Stimulated activated naive CD4-positive, alpha-beta T cell treated with Interleukin-2 at 50 U/mL for 16 hours (primary cell): ENCODE measurements at places on chromosomes 6 and 20.

GRCh38 chr6:32937230-32937633 lies 3.6 kb downstream of the HLA-DMB start:
- no peak for DNase-seq

DNA sequence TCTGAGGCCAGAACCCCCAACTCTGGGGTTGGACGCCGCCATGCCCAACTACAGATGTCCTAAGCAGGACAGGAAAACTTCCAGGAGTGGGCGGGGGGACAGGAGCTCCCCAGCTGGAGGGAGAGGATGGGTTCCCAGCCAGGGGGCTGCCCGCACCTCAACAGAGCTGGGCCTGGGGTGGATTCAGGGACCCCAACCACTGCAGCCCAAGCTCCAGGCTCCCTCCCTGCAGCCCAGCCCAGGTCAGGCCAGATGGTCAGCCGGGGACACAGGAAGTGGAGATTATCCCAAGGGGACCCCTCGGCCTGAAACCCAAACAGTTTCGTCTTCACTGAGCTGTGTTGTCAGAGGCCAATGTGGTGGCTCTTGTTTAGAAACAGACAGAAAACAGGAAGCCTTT lies 9.4 kb downstream of the LAMA5 start:
- DNase-seq: no peak

GRCh38 chr6:14722001-14722562 lies 523.8 kb upstream of the JARID2 start:
- no peak for DNase-seq

DNA sequence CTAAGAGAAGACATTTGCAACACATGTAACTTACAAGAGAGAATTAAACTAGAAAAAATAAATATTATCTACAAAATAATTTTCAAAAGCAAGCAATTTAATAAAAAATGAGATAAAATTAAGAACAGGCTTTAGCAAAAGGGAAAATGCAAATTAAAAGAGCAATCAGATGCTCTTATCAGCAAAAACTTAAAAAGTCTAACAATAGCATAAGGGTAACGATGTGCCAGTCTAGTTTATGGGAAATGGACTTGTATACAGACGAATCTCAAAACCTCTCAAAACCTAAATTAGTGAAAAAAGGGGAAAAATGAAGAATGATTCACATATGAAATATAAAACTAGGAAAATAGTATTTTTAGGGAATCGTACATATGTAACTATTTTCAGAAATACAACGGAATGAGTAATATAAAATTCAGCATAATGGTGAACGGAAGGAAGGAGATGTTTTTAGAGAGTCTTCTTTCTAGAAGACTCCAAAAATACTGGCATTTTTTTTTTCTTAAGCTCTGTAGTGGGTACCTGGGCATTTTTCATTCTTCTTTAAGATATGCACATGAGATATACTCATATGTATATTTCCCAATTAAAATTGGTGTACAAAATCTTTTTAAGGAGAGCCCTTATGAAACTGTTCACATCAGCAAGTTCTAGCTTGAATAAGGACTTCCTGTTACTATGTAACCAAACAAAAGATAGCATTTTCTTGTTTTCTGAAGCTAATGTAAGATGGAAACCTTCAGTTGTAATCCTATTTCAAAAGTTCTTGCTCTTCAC lies 927 bp upstream of the MANEA start:
- DNase-seq: no peak

DNA sequence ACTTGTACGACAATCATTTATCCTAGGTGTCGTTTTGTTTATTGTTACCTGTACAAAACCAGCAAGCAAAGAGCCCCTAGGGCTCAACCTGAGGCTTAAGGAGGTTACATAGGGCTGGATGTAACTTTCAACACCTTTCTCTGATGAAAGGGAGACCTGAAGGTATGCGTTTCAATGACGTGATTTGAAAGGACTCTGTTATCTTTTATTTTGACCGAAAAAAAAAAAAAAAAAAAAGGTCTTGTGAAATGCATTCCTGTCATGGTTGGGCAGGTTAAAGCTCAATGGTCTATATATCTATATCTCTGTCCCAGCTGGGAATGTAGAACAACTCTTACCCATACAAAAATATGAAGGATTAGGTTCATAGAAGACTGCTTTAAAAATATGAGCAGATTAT lies 78.7 kb upstream of the SASH1 start:
- DNase-seq: no peak

DNA sequence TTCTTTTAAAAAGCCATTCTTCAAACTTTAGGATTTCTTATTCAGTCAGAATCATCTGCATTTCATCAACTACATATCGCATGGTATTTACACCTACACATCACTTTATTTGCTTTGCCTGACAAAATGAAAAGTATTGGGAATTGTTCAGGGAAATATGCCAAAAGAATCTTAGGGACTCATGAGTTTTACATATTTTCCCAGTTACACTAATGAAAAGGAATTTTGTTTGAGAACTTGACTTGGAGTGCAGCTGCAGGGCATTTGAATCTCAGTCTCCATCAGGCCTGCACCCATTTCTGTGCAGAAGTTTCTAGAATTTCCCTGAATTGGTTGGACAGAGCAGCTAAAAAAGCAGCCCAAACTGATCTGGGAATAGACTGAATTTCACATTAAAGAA lies 65.3 kb downstream of the MTHFD1L start:
- DNase-seq: no peak

GRCh38 chr6:2542101-2542857 lies 208.4 kb downstream of the MYLK4 start:
- no peak for DNase-seq

- DNase-seq: no peak
These were observed 400.9 kb upstream of the POU3F2 start for GRCh38 chr6:98433325-98434056.

- DNase-seq: no peak
These were observed 90.9 kb downstream of the CRYBG1 start for GRCh38 chr6:106451439-106451838.

GRCh38 chr6:83708546-83708969 lies 343 bp downstream of the SNAP91 start:
- DNase-seq: no peak

DNA sequence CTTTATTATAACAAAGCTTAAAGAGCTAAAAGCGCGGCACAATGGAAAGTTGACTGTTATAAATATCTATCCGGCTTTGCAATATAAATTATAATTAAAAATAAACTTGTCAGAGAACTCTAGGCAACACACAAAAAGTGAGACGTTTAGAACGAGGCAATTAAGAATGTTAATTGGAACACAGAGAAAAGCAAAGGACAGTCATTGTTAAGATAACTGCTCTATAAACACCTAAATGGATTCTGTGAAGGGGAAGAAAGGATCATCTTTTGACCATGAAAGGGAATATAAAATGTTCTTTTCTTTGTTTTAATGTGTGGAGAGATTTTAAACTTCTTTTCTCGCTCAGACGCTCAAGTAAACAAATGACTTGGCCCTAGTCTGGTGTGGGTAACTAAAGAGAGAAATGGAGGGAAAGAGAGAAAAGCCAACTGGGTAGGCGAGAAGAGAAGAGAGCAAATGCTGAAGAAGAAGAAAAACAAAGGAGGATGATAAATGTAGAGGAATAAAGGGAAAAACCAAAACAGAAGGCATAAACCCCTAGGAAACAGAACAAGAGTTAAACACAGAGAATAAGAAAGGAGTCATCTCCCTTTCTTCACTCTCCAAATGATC lies 9.3 kb upstream of the SALL4 start:
- no peak for DNase-seq

GRCh38 chr20:4880051-4880450 lies 121.3 kb downstream of the SLC23A2 start:
- DNase-seq: no peak

DNA sequence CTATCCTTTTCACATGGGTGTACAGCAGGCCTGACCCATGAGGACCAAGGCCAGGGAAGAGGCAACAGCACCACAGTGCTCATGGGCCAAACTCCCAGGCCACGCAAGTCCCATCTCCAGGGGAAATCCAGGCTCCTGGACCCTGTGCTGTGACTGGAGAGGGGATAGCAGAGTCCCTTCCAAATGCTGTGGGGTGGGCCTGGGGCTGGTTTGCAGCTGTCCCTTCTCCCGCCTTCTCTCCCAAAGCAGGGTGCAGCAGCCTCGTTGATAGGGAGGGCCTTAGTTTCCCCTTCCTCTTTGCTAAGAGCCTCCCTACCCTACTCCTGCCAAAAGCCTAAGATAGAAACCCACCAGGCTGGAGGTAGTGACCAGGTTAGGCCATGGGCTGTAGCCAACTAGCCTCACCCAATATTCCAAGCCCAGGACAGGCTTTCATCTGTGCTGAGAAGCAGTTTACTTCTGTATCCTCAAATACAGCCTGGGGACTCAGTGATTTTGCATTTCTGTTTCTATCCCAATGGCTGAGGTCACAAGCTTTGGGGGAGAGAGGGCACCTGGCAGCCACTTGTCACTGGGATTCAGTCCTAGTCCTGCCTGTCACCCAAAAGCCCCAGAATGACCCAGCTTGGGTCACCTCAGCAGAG lies 1.4 kb downstream of the CTSZ start:
- no peak for DNase-seq

- DNase-seq: peak; percentile 45
These were observed 49.9 kb upstream of the TAGAP start for GRCh38 chr6:159094444-159095252.

GRCh38 chr6:354631-355280 lies 36.8 kb upstream of the IRF4 start:
- no peak for DNase-seq

DNA sequence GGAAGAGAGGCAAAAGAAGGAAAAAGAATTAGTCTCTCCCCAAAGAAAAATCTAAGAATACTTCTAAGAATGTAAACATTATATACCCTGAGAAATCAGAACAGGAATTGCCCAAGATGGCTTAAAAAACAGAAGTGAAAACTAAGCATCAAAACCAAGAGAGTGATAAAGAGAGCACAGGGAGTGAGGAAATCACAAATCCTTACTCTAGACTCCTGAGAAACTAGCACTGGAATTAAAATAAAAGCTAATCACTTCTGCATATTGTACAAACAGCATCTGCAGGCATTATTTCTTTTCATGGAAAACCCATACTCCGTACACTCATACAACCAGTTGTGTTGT lies 285.7 kb downstream of the BTBD9 start:
- no peak for DNase-seq
